ENCODE measurements at places on chromosomes 1 and 21. TPM values are rescaled to one million over a fixed set of nuclear protein-coding genes. Genes with fewer than 3 reads are reported as not detected.

DNA sequence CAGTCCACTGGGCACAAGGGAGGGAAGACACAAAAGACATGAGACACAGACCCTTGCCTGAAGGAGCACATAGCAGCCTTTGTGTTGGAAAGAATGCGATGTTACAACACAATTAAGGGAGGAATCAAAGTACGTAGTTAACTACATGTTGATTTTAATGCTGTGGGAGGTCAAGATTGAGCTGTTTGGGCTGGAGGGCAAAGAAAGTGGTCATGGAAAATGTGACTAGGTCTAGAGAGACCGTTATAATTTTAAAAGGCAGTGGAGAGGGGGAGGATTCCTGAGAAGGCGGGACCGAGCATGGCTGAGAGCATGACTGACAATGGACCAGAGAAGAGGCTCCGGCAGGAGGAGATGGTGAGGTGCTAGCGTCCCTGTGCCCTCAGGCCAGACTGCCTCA is 111.8 kb upstream of the ATP1A1 start:
- peak; percentile 31 for DNase-seq

DNA sequence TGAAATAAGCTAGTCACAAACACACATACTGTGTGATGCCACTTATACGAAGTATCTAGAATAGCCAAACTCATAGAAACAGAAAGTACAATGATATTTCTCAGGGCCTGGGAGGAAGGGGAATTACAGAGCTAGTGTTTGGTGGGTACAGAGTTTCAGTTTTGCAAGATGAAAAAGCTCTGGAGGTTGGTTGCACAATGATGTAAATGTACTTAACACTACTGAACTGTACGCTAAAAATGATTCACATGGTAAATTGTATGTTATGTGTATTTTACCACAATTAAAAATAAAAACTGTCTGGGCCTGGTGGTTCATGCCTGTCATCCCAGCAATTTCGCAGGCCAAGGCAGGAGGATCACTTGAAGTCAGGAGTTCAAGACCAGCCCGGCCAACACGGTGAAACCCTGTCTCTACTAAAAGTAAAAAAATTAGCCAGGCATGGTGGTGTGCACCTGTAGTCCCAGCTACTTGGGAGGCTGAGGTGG is 15.3 kb upstream of the FHAD1 start:
- no peak for DNase-seq

GRCh38 chr1:167795810-167796740 is 74.3 kb downstream of the MPZL1 start:
- peak; percentile 30 for DNase-seq

GRCh38 chr1:51240084-51240483 is 4.0 kb downstream of the RNF11 start:
- DNase-seq = no peak

GRCh38 chr1:83670909-83671565 is 327.9 kb downstream of the TTLL7 start:
- DNase-seq = no peak

DNA sequence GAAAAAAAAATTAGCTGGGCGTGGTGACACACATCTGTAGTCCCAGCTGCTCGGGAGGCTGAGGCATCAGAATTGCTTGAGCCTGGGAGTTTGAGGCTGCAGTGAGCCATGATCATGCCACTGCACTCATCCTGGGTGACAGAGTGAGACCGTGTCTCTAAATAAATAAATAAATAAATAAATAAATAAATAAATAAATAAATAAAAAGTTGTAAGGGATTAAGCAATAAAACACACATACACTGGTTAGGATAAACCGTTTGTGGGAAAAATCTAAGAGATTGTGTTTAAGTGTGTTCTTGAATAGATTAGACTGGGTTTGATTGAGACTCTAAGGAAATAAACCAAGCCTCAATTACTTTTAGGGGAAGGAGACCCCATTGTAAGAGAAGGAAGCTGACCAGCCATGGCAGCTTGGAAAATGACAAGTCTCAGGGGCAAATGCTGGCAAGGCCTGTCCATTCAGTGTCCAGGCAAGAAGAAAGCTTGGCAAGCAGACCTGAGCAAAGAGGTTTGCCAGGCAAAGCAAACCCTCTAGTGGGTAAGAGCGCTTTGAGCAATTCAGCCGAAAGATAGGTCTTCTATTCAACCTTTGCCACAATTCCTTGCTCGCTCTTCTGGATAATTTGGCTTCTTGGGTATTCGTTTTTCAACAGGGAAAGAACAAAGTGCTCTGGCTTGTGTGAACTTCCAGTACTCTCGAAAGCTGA is 106.9 kb upstream of the SERBP1 start:
- no peak for DNase-seq

DNA sequence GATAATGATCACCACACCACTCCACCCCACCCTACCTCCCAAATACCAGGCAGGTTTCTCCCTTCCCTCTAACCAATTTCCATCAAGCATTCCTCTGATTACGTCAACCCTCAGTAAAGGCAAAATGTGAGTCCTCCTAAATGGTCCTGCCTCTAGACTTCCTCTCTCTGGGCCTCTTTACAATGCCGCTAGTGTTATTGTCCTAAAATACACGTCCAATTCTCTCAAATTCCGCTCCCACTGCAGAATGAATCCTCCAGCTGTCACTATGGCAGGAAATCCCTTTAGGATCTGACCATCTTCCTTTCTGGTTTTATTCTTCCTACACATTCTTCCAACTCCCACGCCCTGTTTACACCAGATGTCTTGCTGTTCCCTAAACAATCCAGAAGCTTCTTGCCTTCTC is 68.7 kb downstream of the DEGS1 start:
- no peak for DNase-seq

DNA sequence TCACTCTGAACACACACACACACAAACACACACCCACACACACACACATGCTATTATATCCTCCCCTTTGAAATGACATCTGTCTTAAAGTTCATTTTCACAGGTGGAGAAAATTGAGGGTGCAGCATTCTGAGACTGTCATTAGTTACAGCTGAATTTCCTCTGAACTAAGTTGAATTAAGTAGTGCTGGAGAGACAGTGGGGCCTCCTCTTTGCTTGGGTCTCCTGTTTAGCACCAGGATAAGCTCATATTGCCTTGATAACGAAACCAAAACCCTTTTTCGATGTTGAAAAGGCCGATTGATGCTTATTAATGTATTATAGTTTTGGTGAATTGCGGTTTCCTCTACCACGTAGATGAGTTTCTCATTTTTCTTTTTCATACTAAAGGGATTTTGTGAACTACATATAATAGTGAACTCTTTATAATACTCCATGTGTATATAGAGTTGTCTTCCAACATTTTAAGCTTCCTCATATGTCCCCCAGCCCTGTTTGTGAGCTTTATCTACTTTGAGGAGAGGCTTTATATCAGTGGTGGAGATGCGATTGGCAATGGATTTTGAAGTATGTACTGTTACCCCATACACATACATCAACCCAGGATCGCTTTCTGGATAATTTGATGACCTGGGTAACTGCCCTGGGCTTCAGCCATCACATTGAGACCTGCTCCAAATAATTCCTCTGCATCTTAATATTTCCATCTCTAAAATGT is 17.4 kb downstream of the DYNLT5 start:
- no peak for DNase-seq

DNA sequence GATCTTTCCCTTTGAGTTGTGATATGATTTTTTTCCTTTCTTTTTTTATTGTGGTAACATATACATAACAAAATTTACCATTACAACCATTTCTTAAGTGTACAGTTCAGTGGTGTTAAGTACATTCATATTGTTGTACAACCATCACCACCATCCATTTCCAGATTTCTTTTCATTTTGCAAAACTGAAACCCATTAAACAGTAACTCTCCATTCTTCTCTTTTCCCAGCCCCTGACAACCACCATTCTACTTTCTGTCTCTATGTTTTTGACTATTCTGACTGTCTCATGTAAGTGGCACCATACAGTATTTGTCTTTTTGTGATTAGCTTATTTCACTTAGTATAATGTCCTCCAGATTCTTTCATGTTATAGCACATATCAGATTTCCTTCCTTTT is 30.3 kb downstream of the CEP350 start:
- no peak for DNase-seq

DNA sequence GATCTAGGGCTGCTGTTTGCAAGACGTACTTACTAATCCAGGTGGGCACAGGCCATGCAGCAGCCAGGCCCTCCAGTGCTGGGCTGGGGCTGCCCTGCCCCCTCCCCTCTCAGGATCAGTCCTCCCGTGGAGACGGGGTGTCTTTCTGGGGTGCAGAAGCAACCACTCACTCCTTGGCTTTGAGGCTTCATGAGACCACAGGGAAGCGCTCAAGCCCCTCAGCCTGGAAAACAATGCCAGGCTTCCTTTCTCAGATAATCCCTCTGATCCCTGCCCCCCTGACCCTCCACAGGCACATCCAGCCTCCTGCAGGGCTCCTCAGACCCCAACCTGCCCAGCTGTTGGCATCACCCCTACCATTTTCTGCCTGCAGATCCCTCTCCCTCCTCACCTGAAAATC is 13.9 kb upstream of the C2CD2 start:
- DNase-seq = no peak

DNA sequence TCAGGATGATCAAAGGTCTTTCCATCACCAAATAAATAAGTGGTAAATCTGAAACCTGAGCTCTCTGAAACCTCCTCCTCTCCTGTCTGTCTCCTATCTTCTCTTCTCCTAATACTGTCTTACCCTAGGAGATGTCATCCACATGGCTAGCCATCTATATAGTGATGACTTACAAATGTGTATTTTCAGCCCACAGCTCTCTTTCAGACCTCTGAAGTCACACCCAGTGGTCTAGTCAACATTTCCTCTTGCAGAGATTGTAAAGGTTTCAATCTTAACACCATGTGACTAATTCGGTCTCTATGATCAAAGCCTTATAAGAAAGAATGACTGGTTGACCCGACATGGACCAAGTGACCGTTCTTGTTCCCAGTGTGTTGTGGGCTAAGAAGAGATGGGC is 63.1 kb upstream of the DPT start:
- no peak for DNase-seq

DNA sequence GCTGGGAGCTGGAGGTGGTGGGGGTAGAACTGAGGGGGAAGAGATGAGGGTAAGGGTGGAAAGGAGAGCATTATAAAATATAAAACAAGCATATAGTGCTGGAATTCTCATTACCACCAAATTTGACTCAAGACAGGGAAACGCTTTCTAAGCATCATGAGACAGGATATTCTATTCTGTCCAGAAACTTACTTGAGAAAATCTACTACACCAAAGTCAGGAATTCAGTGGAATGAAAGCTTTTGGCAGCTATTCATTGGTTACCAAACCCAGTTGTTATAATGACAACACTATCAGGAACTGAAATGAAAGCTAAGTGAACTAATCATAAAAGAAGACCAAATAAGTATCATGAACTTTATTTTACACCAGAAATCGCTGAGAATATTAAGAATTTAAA is 14.5 kb downstream of the AIDA start:
- DNase-seq = no peak

DNA sequence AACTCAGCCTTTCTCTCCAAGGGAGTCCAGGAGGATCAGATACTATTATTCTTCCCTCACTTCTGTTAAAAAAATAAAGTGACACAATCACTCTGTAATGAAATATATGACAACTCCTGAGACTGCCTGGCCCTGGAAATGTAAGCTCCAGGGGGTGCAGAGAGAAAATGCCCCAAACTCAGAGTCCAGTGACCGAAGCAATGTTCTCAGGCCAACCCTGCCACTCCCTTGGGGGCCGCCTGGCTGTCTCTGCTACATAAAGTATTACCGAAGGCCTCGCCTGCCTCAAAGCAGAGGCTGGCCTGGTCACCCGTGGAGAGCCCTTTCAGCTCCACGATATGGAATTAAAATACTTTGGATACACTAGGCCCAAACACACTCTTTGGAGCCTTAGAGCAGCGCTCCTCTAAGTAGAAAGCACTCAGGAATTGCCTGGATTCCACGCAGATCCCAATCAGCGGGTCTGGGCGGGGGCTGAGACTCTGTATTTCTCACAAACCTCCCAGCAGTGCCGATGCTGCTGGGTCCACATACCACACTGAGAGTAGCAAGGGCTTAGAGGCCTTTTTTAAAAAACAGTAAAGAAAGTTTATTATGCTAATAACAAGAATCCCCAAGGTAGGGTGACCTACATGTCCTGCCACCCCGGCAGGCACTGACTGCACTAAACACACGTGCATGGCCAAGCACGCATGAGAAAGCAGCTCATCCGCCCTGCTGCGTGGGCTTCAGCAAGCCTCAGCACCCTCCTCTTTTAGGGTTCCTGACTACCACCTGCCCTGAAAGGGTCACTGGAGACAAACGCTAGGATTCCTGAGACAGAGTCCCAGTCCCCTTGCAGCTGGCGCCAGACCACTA is 31.1 kb downstream of the TMCO4 start:
- no peak for DNase-seq

DNA sequence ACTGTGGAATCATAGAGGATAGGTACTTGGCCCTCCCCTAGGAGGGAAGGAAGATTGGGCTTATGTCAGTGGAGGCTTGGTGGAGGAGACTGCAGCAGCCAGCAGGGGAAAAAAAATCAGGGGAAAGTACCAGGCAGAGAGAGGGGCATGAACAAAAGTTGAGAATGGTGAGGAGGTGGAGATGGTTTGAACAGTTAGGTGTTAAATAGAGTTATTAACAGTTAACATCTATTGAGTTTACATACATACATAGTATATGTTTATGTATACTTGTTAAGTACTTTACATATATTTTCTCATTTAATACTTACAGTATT is 136.5 kb upstream of the HNRNPU start:
- DNase-seq = no peak

DNA sequence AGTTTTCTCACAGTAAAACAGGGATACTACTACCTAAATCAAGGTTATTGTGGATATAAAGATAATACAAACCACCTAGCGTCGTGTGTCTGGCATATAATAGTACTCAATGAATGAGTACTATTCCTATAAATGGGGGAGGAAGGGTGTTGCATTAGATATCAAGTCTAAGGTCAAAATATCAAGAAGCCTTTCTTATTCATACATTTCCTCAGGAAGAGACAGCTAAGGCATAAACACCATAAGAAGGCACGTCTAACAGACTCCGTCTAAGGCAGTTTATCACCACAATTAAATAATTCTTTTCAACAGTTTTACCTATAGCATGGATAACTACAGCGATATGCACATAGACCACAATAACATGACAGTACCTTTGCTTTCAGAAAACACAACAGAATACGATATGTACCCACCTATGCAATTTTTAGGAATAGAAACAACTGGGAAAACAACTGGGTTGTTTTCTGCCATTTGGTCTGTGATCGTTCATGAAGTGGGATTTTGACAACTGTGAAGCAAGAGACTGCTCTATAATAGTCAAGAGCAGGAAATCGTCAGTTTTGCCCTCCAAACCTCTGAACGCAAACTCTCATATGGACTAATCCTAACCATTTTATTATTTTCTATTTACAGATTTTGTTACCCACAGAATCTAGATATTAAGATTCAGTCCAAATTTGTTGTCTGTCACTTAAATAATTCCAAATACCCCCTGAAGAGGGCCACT is 53.1 kb downstream of the HNRNPR start:
- DNase-seq = no peak

- DNase-seq = no peak
These were observed 1.9 kb downstream of the LY9 start for GRCh38 chr1:160797861-160798273.

The DYRK3 gene
- 18.7 TPM for total RNA-seq

The CORT gene
- total RNA-seq = not detected

The LIN28A gene
- not detected for total RNA-seq

All from left cardiac atrium (tissue), 4 donors.